Amniotic stem cell (primary cell): ENCODE measurements at places on chromosomes 2 and 18.

DNA sequence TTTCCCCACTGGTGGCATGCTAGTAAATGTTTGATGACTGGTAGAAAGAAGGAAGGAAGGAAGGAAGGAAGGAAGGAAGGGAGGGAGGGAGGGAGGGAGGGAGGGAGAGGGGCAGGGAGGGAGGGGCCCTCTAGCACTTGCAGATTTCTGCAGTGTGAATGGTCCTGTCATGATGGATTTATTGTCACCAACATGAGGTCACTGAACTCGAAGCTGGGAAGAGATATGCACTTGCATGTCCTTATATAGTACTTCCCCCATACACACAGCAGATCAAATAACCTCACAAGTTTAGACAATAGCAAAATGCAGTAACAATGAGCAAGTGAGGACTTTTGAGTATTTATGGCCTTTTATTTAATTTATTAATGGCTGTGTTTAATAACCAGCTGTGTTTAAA lies 44.5 kb upstream of the CXCR4 start:
- no peak for DNase-seq

- peak; percentile 18 for DNase-seq
Measured at GRCh38 chr2:29196792-29197788, 81.9 kb downstream of the CLIP4 start.

- no peak for DNase-seq
Measured at GRCh38 chr18:3967359-3968180, 487.5 kb downstream of the DLGAP1 start.

DNA sequence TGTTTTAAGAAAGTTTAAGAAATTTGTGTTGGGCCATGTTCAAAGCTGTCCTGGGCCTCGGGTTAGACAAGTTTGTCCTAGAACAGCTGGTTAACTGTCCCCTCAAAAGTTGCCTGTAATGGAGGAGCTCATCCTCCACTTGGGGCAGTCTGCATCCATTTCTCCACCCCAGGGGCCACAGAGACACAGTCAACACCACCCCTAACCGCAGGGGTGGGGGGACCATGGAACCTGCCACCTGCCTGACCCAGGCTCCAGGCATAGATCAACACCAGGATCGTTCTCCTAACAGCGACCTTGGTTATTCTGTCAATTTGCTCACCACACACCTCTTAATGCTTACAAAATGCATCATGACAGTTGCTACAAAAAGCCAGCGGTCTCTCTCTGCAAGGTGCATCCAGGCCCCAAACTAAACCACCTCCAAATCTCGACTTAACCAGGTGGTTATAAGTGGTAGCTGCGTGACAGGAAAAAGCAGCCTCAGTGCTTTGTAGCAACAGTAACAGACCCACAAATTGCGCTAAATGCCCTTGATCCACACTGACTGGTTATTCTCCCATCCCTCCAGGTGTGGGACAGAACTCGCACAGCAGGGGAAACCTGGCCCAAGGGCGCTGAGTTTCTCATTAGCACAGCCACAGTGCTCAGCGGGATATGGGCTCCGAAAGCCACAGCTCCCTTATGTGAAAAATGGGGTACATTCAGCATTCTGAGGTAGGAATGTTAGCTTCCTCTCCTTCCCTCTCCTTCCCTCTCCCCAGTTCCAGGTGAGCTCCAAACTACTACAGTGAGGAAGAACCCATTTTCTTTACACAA lies 48.0 kb downstream of the HDLBP start:
- DNase-seq, result no peak

GRCh38 chr18:59300676-59301285 lies 17.7 kb downstream of the CPLX4 start:
- no peak for DNase-seq

GRCh38 chr2:193377789-193378188 lies 1183.1 kb upstream of the TMEFF2 start:
- no peak for DNase-seq

GRCh38 chr2:44752761-44753160 lies 188.7 kb upstream of the SIX3 start:
- no peak for DNase-seq

DNA sequence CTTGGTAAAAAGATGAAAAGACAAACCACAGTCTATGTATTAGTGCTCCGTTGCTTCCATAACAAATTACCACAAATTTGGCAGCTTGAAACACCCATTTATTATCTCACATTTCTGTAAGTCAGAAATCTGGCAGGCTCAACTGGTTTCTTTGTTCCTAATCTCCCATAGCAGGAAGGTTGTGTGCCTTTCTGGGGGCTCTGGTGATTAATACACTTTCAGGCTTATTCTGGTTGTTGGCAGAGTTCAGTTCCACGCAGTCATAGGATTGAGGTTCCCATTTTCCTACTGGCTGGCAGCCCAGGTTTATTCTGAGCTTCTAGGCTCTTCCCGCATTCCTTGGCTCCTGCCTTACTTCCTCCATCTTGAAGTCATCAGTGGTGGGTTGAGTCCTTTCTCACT lies 189.3 kb downstream of the ANAPC1 start:
- no peak for DNase-seq

GRCh38 chr2:11967946-11968465 lies 221.6 kb downstream of the LPIN1 start:
- no peak for DNase-seq

DNA sequence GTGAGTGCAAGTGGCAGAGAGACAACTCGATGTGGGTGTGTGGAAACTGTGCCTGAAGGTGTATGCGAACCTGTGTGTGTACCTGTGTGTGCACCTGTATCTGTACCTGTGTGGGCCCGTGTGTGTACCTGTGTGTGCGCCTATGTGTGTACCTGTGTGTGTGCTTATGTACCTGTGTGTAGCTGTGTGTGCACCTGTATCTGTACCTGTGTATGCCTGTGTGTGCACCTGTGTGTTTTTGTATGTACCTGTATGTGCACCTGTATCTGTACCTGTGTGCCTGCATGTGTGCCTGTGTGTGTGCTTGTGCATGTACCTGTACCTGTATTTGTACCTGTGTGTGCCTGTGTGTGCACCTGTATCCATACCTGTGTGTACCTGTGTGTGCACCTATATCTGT lies 150.6 kb downstream of the MYT1L start:
- no peak for DNase-seq
